ENCODE measurements at places on chromosomes 2 and 18. TPM values are rescaled to one million over a fixed set of nuclear protein-coding genes. Genes with fewer than 3 reads are reported as not detected.
A peak's percentile ranks its signal among the peaks of the same experiment; 100 is the strongest.

DNA sequence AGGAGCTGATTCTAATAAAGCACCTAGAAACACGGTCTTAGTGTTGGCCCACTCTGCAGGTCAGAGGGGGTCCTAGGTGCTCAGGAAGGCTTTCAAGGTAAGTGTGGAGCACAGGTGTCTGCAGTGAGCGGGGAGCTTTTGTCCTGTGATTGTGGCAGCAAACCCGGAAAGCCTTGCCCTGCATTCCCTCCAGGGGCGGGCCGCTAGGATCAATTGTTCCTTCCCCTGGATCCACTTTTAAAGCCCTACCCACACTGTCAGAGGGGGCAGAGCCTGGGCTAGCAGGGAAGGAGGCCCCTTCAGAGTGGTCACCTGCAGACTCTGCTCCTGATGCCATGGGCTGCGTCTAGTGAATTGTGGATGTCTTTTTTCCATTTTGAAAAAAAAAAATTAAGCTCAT, 176.0 kb downstream of the CTIF start:
- H3K4me3 ChIP-seq = no peak overlapping the region
- peaks cover 25% of the 10 kb centered on the region for H3K4me1 ChIP-seq

- no peaks in the 10 kb centered on the region for H3K36me3 ChIP-seq
- H3K27ac ChIP-seq = no peak overlapping the region
- no peak for DNase-seq
- peaks cover 3% of the 10 kb centered on the region for H3K4me1 ChIP-seq
- H3K4me3 ChIP-seq = no peak overlapping the region
Observed at GRCh38 chr18:46282646-46283045, 178.5 kb downstream of the HAUS1 start.

GRCh38 chr2:72863046-72863445, 24.2 kb upstream of the SPR start:
- H3K36me3 ChIP-seq = no peaks in the 10 kb centered on the region
- H3K27ac ChIP-seq = no peak overlapping the region
- H3K27me3 ChIP-seq = peaks cover 21% of the 10 kb centered on the region
- peaks cover 6% of the 10 kb centered on the region for H3K4me1 ChIP-seq

DNA sequence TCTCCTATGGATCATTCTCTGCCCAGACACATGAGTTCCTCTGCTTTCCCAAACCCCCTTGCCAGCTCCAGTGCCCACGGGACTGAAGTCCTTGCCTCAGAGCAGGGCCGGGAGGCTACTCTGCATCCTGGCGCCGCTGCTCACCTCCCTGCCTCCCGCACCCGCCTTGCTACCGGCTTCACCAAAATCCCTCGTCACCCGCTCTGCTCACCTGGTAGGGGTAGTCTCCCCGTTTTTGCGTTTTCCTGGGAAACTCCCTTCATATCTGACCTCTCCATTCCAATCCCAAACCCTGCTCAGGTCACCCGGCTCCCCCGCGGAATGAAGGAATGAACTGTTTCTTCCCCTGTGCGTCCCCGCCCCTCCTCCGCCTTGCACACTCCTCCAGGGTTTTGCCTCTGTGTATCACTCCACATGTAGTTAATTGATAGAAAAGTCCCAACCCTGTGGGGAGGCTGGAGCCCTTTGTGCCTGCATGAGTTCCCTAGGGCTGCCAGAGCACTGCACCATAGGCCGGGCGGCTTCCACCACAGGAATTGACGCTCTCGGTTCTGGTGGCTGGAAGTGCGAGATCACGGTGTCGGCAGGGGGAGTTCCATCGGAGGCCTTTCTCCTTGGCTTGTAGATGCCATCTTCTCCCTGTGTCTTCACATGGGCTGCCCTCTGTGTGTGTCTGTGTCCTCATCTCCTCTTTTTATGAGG, 2.0 kb upstream of the DGKD start:
- H3K27ac ChIP-seq = no peak overlapping the region
- H3K27me3 ChIP-seq = no peaks in the 10 kb centered on the region
- H3K4me3 ChIP-seq = no peak overlapping the region
- H3K36me3 ChIP-seq = no peaks in the 10 kb centered on the region
- peaks cover 23% of the 10 kb centered on the region for H3K4me1 ChIP-seq

DNA sequence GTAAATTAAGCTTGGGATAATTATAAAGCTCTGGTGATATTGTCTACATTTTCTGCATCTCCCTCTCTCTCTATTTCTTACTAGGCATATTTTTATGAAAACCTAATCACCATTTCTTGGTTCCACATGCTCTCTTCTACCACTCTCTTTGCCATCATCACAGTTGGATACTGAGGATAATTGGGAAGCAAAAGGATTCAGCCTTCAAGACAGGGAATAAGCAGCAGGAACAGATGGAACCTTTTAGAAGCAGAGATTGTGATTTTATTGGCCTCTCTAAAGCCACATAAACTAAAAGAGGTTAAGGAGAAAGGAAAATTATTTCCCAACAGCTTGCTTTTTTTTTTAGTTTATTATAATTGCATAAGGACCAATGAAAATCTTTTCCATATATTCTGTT, 226.3 kb upstream of the SPHKAP start:
- no peak overlapping the region for H3K27ac ChIP-seq
- H3K4me3 ChIP-seq = no peak overlapping the region
- H3K36me3 ChIP-seq = no peaks in the 10 kb centered on the region
- no peak for DNase-seq
- H3K4me1 ChIP-seq = no peaks in the 10 kb centered on the region

DNA sequence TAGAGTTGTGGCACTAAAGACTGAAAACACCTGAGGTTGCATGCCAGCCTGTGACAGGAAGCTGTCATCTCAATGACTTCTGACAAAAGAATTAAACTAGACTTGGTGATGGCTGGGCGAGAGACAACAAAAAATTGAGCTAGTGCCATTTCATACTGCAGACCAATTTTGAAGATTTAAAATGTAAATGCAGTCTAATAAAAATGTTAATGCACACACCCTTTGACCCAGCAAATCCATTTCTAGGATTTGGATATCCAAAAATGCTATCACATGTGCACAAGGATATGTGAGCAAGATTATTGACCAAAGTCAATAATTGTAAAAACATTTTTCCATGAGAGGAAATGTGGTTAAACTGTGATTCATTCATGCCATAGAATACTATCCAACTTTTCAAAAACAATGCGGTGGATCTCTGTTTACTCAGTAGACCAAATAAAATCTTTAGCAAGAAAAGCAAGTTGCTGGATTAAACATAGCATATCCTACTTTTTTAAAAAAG, 5.6 kb downstream of the FBXO36 start:
- H3K27me3 ChIP-seq = no peaks in the 10 kb centered on the region
- peaks cover 15% of the 10 kb centered on the region for H3K4me1 ChIP-seq
- DNase-seq = peak; percentile 51
- H3K27ac ChIP-seq = no peak overlapping the region

DNA sequence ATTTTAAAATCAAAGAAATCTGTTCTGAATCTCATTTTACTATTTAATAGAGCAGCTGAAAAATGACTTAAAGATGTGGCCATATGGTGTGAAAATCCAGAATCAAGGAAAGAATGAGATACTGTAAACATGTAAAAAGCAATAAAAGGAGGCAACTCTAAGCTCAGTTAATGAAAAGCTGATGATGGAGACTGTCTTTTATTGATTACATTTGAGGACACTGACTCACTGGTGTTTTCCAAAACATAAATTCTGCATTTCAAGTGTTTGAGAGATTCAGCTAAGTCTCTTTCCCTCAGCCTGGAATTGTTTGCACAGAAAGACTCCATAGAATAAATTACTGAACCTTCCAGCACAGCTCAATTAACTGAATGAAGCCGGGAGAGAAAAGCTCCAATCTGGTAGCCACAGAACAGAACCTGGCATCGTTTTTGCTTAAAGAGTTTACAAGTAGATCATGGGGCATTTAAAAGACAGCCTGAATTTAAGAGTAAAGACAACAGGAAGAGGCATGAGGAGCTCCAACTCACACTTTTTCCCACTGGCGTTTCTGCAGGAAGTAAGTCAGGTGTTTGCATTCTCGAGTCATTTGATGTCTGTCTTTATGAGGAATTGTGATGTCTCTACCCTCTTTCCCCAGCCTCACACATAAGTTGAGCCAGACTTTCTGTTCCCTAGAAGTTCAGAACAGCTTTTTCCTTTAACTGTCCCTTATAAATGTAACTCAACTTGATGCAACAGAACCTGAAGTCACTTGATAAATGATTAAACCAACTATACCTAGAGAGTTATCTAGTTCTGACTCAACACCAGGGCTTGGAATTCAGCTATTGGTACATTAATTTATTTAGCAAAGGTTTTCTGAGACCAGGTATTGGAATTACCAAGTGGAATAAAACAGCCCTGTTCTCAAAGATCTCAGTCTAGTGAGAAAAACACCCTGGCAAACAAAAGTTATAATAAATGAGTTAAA, 53.3 kb downstream of the FTCDNL1 start:
- H3K27ac ChIP-seq = no peak overlapping the region
- no peaks in the 10 kb centered on the region for H3K4me1 ChIP-seq
- H3K36me3 ChIP-seq = no peaks in the 10 kb centered on the region

- H3K4me1 ChIP-seq = no peaks in the 10 kb centered on the region
- H3K27ac ChIP-seq = no peak overlapping the region
- H3K36me3 ChIP-seq = no peaks in the 10 kb centered on the region
- DNase-seq = no peak
Observed at GRCh38 chr2:168006498-168006897, 240.9 kb downstream of the STK39 start.

DNA sequence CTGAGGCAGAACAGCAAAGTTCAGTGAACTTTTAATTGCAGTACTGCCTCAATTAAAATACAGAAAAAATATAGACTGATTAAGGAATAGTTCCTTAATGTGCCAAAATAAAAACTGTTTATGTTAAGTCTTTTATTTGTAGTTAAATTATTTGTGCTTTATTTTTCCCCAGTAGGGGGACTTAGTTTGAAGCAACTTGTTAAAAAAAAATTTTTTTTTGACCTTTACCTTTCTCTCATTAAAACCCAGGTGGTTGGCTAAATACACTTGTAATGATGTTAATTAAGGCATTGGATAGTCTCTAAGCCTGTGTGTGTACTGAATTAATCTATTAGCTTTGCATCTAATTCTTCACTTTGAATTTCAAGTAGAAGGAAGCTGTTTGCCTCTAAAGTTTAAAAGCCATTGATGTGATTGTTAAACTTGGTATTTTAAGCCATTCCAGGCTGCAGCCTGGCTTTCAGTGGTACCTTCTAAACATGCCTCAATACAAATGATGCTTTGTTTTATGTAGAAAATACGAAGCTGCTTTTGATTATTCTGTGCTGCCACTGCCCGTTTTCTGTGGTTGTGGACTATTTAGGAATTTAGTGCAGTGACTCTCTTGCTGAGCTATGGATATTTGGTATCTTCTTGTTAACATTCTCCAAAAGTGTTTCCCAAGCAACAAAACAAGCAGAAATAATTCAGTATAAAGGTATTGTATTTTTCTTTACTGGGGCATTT, 102.9 kb downstream of the TANC1 start:
- H3K27me3 ChIP-seq = no peaks in the 10 kb centered on the region
- H3K27ac ChIP-seq = no peak overlapping the region
- no peak for DNase-seq
- peaks cover 58% of the 10 kb centered on the region for H3K4me1 ChIP-seq
- no peaks in the 10 kb centered on the region for H3K36me3 ChIP-seq

DNA sequence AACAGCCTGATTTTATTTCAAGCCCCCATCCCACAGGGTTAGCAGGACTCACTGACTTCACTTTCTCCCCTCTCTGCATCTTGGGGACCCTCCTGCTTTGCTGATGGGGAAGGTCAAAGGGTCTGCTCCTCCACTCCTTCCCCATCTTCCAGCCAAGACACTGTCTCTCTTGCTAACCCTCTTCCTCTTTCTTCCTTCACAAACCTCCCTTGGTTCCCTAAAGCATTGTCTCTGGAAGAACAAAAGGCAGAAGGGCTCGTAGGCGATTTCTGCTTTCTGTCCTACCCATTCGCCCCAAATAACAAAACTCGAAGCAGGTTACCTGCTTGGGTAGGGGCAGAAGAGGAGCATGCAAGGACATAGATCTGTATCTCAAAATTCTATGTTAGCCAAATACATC, 5.5 kb upstream of the SLC4A3 start:
- H3K36me3 ChIP-seq = no peaks in the 10 kb centered on the region
- H3K4me1 ChIP-seq = no peaks in the 10 kb centered on the region
- H3K27ac ChIP-seq = no peak overlapping the region
- peaks cover 10% of the 10 kb centered on the region for H3K27me3 ChIP-seq
- DNase-seq = no peak

DNA sequence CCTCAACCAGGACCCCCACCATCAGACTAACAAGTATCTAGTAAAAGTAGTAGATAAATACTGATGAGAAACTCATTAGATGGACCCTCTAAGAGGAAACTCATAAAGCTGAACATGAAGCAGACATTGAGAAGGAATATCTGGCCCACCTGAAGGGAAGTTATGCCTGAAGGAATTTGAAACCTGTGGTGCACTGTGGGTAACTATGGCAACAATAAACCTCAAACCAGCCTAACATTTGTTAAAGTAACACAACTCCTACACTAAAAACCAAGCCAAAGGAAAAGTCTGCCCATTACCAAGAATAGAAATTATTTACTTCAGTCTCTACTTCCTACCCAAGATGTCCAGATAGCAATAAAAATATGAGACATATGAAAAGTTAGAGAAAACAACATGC, 43.4 kb downstream of the KIAA1328 start:
- H3K27ac ChIP-seq = no peak overlapping the region
- H3K27me3 ChIP-seq = no peaks in the 10 kb centered on the region
- no peak overlapping the region for H3K4me3 ChIP-seq
- no peak for DNase-seq
- H3K36me3 ChIP-seq = no peaks in the 10 kb centered on the region

DNA sequence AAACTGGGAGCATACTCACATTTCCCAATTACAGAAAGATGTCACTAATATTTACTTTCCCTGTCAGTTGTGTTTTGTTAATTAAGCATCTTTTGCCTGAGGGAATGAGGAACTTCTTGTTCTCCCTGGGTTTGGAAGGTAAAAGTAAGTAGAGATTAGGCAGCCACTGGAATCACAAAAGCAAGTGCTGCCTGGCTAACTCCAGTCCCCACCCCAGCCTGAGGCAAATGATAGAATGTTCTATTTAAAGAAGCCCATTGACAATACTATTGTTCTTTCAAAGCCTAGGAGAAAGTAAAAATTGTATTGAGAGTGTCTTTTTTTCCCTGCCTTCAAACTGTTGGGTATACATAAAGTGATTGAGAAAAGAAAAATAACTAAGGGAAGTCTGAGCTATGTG, 93.8 kb downstream of the MBD2 start:
- H3K27ac ChIP-seq = no peak overlapping the region
- no peaks in the 10 kb centered on the region for H3K27me3 ChIP-seq
- no peak for DNase-seq
- H3K36me3 ChIP-seq = no peaks in the 10 kb centered on the region
- H3K4me3 ChIP-seq = no peak overlapping the region

- H3K36me3 ChIP-seq = peaks cover under 1% of the 10 kb centered on the region
- H3K27ac ChIP-seq = no peak overlapping the region
- peaks cover 3% of the 10 kb centered on the region for H3K4me1 ChIP-seq
- H3K27me3 ChIP-seq = peaks cover 13% of the 10 kb centered on the region
- DNase-seq = peak; percentile 16
Observed at GRCh38 chr2:286774-287392, 1.0 kb downstream of the ALKAL2 start.

GRCh38 chr2:150872756-150873395, 385.4 kb upstream of the RND3 start:
- no peak overlapping the region for H3K27ac ChIP-seq
- no peaks in the 10 kb centered on the region for H3K36me3 ChIP-seq
- no peaks in the 10 kb centered on the region for H3K4me1 ChIP-seq
- H3K27me3 ChIP-seq = no peaks in the 10 kb centered on the region
- no peak overlapping the region for H3K4me3 ChIP-seq

GRCh38 chr2:84925336-84925723, 19.9 kb downstream of the TMSB10 start:
- no peaks in the 10 kb centered on the region for H3K36me3 ChIP-seq
- no peak overlapping the region for H3K4me3 ChIP-seq
- DNase-seq = no peak
- no peaks in the 10 kb centered on the region for H3K27me3 ChIP-seq
- peaks cover 29% of the 10 kb centered on the region for H3K4me1 ChIP-seq
- no peak overlapping the region for H3K27ac ChIP-seq

The UGT1A8 gene
- total RNA-seq = not detected

The RAD51AP2 gene
- not detected for total RNA-seq

The PLCD4 gene
- 3.1 TPM for total RNA-seq

The EML6 gene
- total RNA-seq = 2.1 TPM

The SLC5A7 gene
- not detected for total RNA-seq

Data from endothelial cell of umbilical vein (primary cell).